ENCODE measurements at places on chromosomes 13 and 19.

- no peak for DNase-seq
Observed at GRCh38 chr13:51105046-51105445, 6.0 kb downstream of the C13orf42 start.

DNA sequence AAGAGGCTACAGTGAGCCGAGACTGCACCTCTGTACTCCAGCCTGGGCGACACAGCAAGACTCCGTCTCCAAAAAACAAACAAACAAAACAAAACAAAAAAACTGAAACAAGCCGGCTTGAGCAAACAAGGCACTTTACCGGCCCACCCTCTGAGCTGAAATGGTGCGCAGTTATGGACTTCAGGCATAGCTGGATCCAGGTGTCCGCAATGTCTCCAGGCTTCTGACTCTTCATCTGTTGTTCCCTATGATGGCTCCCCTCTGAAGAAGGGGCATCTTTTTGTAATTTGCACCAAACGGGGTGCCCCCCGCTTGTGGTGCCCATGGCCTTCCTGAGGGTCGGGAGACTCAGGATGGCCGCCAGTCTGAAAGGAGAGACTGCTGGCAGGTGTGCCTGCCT, 6.2 kb downstream of the C2CD4C start:
- no peak for DNase-seq

DNA sequence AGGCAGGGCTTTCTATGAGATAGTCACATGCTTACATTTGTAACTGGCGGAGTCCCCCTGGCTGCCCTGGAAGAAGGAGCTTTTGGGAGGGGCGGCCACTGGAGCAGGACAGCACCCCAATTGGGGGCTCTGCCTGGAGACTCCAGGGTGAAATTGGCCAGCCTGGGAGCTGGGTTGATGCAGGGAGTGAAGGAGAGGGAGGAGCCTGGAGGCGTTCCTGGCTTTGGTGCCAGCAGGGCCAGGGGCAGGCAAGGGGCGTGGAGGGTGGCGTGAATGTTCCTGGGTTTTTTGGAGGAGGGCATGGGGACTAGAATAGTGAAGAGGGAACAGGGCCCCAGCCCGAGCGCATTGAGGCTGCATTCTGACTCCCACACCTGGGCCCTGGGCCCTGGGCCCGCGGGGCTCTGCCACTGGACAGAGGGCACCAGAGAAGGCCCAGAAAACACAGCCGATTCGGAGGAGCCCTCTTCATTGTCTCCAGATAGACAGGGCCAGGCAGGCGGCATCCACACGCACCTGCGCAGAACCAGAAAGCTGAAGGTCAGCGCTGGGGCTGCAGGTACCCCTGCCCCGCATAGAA, 29.5 kb downstream of the COMP start:
- no peak for DNase-seq

- no peak for DNase-seq
Observed at GRCh38 chr13:42815681-42816080, 34.3 kb downstream of the FAM216B start.

- no peak for DNase-seq
Observed at GRCh38 chr19:29400917-29401711, 124.7 kb upstream of the VSTM2B start.

DNA sequence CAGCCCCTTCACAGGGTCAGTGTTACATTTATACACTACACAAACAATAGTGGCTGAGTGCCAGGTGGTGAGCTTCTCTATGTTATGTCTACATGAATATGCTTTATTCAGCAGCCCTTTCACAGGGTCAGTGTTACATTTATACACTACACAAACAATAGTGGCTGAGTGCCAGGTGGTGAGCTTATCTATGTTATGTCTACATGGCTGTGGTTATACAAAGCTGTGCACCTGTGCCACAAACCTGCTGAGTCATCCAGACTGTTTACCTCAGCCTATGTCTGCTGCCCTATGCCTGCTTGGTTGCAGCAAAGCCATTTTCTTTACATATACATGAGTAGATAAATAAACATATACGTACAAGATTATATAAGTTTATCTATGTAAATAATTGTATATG, 76.5 kb downstream of the ZNF726 start:
- no peak for DNase-seq

DNA sequence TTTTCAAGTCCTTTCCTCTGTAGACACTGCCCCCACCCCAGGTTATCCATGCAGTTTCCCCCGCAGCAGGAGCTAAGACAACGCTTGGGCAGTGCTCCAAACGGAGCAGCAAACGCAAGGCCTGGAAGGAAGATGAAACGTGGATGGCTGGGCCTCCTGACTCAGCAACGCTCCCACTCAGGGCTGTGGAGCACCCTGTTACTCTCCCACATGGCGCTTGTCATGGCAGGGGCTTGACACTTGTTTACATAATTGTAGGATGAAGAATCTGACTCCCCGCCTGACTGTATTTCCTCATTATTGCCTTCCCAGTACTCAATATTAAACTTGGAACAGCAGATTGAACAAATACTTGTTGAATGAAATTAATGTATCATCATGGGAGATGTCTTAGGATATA, 799 bp upstream of the C1QTNF9B start:
- no peak for DNase-seq

GRCh38 chr13:97302611-97303010, 80.5 kb downstream of the MBNL2 start:
- DNase-seq = no peak

DNA sequence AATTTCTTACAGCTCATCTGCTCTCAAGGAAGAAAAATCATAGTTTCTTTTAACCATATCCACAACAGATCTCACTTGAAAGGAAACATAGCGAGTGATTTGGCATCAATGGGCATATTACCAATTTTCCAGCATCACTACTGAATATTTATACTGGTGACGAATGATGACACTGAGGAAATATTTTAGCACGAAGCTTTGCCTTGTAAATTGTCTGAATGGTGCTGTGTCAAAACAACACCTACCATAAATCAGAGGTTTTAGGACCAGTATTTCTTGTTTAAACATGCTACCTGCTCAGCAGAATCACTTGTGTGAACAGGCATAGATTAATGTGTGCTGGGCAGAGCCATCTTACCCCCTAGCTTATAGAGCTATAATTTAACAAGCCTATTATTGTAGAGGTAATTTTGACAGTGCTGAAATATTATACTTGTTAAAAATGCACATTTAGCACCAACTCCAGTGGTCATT, 146.8 kb downstream of the ABCC4 start:
- DNase-seq = no peak

- DNase-seq = no peak
Observed at GRCh38 chr13:56187331-56187730, 953.4 kb upstream of the PRR20A start.

- DNase-seq = no peak
Observed at GRCh38 chr19:1873524-1874473, 10.4 kb upstream of the KLF16 start.

GRCh38 chr13:92345627-92346026, 881.0 kb upstream of the GPC6 start:
- no peak for DNase-seq

DNA sequence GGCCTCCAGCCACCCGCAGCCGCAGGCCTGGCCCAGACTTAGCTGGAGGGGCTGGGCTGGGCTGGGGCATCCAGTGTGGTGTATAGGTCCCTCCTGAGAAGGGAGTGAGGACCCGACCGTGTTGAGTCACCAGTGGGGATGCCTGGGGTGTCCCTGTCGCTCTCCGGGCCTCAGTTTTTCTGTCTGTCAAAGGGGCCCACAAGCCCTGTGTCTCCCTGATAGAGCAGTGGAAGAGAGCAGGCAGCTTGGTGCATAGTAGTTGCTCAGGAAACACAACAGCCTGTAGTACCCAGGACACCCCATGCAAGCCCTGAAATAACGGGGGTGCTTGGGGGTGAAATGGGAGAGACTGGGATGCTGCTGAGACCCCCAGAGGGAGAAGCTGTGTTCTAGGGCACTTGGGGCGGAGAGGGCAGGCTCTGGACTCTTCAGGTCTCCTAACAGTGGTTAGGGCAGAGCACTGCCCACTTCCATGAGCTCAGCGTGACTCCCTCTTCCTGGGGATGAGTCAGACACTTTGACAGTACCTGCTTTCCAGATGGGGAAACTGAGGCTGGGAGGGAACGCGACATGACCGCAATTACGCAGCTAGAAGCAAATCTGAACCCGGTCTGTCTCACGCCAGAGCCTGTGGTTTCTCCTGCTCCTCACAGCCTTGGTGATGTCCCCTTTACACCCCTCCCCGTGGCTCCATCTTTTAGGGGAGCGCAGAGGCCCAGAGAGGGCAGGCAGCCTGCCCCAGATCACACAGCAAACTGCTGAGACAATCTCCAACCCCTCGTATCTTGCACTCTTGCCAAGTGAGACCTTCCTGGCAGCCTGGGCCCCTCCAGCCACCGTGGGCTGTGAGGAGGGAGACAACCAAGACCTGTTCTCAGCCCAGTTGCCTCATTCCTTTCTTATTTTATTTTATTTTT, 692 bp downstream of the SULT2B1 start:
- DNase-seq = no peak

DNA sequence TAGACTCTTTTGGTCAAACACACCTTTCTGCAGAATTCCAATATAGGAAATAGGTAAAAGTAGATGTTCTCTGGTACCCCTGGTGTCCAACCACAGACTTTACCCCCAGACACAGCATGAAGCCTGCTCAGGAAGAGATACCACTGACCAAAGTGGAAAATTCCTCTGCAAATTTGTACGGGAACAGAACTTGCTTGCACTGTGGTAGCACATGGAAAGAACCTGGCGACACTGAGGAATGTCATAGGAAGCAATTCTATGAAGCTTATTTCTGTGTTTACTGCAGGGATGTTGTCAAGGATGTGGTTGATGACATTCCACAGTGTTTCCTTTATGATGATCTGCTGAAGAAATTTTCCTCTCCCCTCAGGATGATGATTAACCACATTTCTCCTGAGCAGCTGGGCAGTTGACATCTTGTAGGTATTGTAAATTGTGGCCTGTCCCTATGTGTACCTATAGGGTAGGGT, 48.9 kb upstream of the TNFSF11 start:
- no peak for DNase-seq

Measured in stimulated activated CD4-positive, alpha-beta T cell treated with anti-CD3 and anti-CD28 coated beads, Interleukin-2, amount 100 ng/mL, for 48 hours (primary cell).